ENCODE measurements at places on chromosomes 3 and 15.

DNA sequence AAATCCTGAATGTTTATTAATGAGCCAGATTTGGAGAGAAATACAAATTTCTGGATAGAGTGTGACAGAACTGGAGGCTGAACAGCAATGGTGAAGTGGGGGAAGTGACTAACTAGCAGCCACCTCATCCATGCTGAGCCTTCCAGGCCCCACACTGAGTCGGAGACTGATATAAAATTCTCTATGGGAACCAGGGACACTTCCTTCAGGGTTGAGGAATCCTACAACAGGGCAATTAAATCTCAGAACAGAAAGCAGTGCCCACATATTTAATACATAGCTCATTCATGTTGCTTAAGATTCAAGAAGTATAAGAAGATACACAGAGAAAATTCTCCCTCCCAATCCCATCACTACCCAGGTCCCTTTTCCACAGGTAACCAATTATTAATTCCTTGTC lies 49.3 kb downstream of the HACD2 start:
- H3K27me3 ChIP-seq: no peaks in the 10 kb centered on the region
- no peaks in the 10 kb centered on the region for H3K4me1 ChIP-seq
- no peak for DNase-seq
- no peaks in the 10 kb centered on the region for H3K36me3 ChIP-seq
- no peak overlapping the region for H3K27ac ChIP-seq

GRCh38 chr3:49199239-49199899 lies 28.0 kb downstream of the KLHDC8B start:
- H3K27ac ChIP-seq: no peak overlapping the region
- no peaks in the 10 kb centered on the region for H3K36me3 ChIP-seq
- H3K4me1 ChIP-seq: no peaks in the 10 kb centered on the region
- H3K27me3 ChIP-seq: no peaks in the 10 kb centered on the region

DNA sequence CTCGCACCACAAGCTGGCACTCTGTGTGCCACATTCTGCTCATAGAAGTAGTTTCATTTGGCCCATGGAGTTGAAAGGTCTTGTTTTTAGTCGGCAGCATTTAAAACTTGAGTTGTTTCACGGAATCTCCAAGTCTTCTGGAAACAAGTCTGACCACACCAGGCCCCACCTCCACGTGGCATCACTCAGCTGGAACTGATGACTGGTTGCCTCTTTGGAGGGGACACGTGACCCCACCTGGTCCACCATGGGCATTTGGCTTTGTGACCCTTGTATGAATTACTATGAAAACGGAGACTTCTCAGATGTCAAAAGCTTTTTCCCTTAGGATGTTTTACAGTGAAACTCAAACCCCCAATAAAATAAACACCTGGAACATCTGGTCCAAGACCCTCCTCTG lies 74.9 kb downstream of the NTRK3 start:
- H3K27me3 ChIP-seq: no peaks in the 10 kb centered on the region
- H3K4me1 ChIP-seq: no peaks in the 10 kb centered on the region
- H3K27ac ChIP-seq: no peak overlapping the region
- DNase-seq: no peak
- H3K4me3 ChIP-seq: no peak overlapping the region

GRCh38 chr3:132507657-132508056 lies 89.4 kb upstream of the ACKR4 start:
- no peak overlapping the region for H3K27ac ChIP-seq
- H3K4me1 ChIP-seq: no peaks in the 10 kb centered on the region
- H3K4me3 ChIP-seq: no peak overlapping the region
- no peaks in the 10 kb centered on the region for H3K27me3 ChIP-seq

DNA sequence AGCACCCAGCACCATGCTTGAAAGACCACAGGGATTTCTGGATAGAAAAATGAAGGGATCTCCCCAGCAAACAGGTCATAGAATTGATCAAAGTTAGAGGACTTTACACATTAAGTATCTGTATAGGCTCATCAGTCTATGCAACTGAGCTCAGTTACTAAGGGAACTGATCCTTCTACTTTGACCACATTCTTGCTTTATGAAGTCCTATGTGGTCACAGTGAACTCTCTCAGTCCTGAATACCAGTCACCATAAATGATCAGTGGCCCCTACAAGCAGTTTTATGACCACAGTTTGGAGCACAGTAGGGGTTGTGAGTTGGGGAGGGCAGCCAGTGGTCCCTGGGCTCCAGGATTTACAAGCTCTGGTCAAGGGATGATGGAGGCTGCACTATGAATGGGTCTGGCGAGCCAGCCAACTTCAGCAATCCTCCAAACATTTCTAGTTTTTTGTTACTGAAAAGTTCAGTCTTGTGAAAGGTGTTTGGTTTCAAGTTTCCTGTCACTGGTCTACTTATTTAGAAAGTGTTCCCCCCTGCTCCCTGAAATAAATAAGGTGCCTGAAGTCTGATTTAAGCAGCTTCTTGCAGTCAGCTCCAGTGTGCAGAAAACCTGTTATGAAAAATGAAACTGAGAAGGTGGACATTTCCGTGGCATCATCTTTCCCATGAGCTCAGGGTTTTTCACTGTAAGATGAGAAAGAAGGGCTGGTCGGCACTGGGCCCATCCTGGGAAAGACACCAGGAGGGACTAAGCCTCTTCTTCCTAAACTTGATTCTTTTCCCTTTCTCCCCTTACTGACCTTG lies 75.5 kb downstream of the DAPK2 start:
- H3K27ac ChIP-seq: no peak overlapping the region
- no peaks in the 10 kb centered on the region for H3K36me3 ChIP-seq
- peaks cover 7% of the 10 kb centered on the region for H3K4me1 ChIP-seq
- peaks cover 2% of the 10 kb centered on the region for H3K27me3 ChIP-seq
- no peak overlapping the region for H3K4me3 ChIP-seq
- no peak for DNase-seq

All from H1 (cell line).